ENCODE measurements at places on chromosomes 7 and 10.

DNA sequence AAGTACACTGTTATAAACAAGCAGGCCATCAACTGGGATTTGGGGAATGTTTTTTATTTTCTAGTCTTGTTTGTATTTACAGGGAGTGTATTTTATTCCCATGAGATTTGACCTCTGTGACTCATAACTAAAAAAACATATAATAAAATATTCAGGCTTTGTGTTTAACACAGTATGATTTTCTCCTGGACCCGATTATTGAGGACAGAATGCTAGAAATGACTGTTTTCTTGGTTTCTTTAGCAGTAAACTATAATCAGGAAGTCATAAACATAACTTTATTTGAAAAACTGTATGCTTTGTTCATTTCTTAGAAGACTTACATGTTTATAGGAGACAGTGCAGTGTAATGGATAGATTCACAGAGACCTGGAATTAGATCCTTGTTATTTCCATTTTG, 2.1 kb downstream of the NHLRC2 start:
- no peak for DNase-seq

- DNase-seq = no peak
These were observed 26.4 kb downstream of the PRF1 start for GRCh38 chr10:70575874-70576802.

DNA sequence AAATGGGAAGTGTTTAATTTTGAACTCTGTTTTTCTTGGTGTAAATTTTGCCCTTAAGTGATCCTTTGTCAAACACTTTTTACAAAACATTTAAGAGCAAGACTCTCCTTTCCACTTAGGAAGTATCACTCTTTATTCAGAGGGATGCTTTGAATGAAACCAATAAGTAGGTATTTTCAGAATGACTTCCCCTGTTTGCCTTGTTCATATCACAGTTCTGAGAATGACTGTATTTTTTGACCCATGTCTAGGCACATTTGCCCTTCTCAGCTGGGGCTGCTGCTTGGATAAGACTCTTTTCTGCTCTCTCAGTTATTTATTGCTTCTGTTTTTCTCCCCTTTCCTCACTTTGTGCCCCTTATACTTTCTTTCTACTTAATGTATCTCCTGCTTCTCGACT, 98.2 kb downstream of the CCNY start:
- DNase-seq = no peak

DNA sequence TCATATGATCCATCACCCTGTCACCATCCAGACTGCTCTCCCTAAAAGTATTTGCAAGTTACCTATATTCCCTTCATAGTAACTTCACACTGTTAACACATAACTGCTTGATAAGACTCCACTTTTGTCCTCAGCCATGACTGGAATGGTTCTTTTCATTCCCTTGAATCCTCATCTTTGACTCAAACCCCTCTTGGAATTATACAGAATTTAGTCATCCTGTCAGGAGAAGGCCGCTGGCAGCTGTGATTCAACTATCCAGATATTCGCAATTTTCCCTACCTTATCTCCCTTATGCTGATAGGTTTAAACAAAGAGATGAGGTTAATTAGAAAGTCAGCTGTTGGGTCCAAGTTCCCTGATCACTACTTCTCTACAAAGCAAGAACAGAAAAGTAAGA, 143.0 kb upstream of the HPS1 start:
- no peak for DNase-seq

DNA sequence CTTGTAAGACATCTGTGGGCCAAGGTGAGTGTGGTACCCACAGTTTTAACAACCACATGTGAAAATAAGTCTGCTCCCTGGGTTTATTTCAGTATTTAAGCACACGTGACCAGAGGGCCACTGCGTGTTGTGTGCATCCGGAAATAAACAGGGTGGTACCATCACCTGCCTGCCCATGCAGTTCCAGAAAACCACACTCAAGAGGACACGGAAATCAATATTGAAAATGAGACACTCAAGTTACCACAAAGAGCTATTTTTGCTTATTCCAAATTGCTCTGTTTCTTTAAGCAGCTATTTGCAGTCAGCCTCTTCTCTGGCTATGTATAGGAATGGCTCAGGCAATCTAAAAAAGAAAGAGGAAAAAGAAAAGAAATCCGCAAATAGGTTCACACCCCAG, 71.8 kb upstream of the LOXL4 start:
- DNase-seq = no peak

DNA sequence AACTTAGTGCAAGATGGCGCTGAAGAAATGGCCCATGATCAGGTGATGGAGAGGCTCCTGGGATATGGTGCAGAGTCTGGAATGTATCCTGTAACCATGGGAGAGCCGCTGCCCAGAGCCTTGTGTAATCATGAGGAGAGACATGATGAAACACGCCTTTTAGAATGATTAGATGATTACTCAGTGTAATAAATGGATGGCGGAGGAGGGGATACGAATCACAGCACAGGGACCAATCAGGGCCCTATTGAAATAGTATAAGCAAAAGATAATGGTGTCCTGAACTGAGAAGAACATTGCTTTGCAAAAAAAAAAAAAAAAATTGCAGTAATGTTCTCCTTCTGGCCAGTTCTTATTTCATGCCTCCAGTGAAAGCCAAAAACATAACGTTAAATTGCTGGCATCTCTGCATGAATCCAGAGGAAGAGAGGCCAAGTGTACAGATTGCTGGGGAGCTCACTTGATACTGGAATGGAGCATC, 668.5 kb upstream of the AUTS2 start:
- DNase-seq = no peak

DNA sequence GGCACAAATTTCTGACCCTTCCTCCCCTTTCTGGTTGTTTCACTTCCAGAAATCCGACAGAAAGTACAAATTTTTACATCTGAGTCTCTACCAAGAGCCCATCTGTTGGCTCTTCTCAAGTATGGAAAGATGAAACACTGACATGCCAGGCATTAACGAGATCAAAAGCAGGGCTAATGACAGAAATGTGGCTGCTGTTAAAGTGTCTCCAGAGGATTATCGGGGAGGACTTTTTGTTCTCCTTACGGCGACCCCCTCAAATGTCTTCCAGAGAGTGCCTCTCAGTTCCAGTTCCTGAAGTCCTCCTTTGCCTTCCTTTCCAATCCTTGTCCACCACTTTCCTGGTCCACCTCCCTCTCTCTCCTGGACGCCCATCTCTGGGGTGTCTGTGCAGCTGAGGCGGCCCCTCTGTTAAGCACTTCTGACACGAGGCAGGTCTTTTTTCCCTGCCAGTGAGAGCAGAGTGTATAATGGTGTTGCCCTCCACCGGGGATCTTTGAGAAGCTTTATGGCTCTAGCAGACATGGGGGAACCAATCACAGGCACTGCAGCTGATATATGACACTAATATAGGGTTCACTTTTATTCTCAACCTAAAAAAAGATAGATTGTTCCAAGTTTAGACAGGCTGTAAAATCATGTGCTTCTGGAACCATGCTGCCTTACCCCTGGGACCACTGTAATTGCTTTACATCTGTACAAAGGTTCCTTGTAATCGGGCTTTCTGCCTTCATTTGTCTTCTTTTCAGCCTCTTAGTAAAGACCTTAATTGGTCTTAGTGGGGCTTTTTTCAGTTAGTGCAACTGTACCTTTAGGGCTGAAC, 757.1 kb downstream of the AUTS2 start:
- peak; percentile 41 for DNase-seq

DNA sequence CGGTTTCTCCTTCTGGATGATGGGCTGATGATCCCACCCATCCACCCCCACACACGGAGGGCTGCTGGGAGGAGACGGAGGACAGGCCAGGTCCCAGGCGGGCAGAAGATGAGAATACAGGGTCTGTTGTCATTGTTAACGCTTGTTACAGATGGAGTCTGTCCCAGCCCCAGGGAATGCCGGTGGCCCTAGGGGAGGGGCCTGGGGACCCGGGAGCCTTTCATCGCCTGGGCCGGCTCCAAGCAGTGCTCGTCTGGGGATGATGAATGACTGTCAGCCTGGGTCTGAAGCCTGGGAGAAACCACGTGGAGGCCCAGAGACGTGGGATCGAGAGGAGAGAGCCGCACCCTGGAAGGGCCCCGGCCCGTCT, 69.2 kb downstream of the UNCX start:
- no peak for DNase-seq

DNA sequence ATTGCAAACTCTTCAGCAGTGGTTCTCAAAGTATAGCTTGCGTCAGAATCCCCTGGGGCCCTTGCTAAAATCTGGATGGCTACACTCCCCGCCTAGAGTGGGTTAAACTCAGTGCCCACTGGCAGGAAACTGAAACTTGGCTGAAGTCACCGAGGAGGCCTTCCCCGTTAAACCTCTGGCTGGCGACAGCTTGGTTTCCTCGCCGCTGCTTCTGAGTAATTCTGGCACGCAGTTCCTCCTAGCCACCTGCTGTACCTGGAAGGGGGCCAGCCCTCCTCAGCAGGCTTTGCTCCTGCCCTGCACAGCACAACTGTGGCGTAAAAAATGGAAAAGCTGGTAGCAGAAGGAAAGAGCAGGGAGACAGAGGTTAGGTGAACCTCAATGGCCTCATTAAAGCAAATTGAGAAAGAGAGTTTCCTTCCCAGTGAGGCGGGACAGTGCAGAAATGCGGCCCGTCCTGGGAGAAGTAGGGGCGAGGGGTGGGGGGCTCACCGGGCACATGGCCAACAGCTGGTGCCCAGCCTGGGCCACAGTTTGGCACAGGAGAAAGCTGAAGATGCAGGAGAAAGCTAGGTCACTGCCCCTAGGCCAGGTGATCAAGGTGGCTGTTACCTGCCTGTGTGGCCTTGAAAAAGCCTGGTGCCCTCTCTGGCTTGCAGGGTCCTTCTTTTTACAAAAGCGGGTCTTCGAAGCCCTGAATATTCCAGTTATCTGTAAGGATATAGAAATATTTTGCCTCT, 46.6 kb downstream of the ALOX5 start:
- DNase-seq = no peak

GRCh38 chr7:150904011-150904909, 51.9 kb downstream of the AOC1 start:
- no peak for DNase-seq

- no peak for DNase-seq
These were observed 44.9 kb upstream of the CHST15 start for GRCh38 chr10:124138195-124138882.

- no peak for DNase-seq
These were observed 199.1 kb upstream of the KCTD7 start for GRCh38 chr7:66429498-66430163.

DNA sequence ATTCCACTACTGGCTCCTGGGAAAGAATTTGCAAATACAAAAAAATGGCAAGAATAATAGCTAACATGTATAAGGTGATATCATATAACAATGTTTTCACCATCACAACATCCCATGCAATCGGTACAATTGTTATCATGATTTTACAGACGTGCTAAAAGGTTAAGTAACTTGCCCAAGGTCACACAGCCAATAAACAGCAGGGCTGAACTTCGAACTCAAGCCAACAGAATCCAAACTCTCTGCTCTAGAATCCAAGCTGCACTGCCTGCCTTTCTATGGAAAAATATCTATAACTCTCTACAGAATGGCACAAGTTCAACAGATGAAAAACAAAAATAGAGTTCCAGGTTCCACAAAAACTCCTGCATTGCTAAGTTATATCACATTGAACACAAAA, 160.9 kb downstream of the PARD3 start:
- no peak for DNase-seq
